Left hindlimb (tissue), 1 donor: ENCODE measurements at places on chromosomes 12 and 14.

- DNase-seq = no peak
Measured at GRCh38 chr14:74491956-74492775, 939 bp downstream of the NPC2 start.

GRCh38 chr12:68290126-68290525, 36.7 kb upstream of the IL22 start:
- no peak for DNase-seq

DNA sequence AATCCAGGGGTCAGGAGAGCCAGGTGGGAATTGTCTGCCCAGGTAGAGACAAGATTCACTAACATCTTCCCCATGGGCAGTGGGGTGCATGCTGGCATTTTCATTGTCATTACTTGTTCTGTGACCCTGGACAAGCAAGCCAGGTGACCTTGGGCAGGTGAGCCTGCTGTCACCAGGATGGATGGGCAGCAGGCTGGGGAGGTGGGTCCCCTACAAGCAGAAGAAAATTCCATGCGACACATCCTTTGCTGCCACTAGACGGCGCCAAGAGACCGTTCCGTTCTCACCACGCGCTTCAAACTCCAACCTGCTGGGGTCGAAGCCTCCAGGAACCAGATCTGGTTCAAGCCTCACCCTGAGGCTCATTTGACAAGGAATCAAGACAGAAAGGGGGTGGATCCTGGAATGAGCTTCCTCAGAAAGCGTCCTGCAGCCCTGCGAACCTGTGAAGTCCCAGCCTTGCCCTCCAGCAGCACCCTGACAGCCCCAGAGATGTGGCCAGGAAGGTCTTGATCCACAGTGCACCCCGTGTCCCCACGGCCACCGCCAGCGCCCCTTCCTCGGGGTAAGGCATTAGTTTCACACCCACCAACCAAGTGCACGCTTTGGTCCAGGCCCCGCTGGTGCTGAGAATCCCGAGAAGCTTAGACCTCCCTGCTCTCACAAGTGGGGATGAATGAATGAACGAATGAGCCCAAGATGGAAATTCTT, 3.2 kb upstream of the DYNC1H1 start:
- DNase-seq = peak; percentile 68

- DNase-seq = peak; percentile 70
Measured at GRCh38 chr12:130916241-130916911, 37.3 kb upstream of the ADGRD1 start.

GRCh38 chr14:58535044-58535443, 102.7 kb upstream of the DACT1 start:
- no peak for DNase-seq
